ENCODE measurements at places on chromosomes 2 and 18.

- DNase-seq = no peak
These were observed 77.6 kb downstream of the RBMS1 start for GRCh38 chr2:160415991-160416390.

GRCh38 chr2:132757676-132758075, 87.7 kb upstream of the LYPD1 start:
- no peak for DNase-seq

GRCh38 chr2:113886479-113887008, 3.3 kb upstream of the ACTR3 start:
- no peak for DNase-seq

- peak; percentile 41 for DNase-seq
These were observed 10.3 kb upstream of the CXXC1 start for GRCh38 chr18:50297621-50298442.

DNA sequence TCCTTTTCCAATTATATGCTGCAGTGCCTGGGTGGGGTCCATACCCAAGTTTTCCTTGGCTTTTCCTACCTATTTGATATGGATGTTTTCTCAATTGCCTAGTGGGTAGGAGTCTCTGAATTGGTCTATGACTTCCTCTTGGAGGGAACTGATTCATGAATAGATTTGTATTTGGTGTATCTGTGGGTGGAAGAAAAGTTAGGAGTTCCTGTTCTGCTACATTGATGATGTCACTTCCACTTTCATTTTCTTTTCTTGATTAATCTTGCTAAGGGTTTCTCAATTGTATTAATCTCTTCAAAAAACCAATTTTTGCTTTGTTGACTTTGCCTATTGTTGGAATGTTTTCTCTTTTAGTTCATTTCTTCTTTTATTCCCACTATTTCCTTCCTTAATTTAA, 37.4 kb upstream of the SLC9A2 start:
- DNase-seq = no peak

GRCh38 chr2:198710562-198710961, 747.2 kb downstream of the SATB2 start:
- no peak for DNase-seq

DNA sequence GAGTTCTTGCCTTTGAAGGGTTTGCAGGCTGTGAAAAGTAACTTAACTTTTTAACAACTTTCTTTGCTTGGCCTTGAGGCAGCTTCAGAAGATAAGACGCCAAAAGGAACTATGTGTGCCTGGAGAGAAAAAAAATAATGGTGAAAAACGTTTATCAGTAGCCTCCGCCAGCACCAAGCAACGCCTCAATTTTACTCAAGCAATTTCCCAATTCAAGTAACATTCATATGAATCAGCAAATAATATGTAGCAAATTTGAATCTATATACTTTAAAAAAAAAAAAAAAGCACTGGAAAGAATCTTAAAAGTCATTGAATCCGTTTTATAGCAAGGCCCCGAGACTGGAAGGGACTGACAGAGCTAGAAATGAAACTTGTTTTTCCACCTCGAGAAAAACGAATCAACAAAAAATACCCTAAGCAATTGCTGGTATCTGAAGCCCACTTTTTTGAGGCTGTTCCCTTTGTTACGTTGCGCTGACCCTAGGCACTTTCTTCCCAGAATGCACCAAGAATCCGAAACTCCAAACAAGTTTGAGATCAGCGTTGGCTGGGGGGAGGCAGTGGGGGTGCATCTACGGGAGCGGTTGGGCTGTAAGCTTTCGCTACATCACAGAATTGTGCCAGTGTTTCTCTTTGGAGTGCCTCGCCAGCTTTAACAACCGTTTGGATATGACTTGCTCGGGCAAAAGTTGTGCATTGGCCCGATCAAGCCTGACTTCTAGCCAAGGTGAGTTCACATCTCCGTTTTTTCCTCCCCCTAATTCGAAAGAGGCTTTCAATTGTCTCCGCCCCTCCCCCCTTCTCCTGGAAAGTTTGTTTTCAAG, 2.7 kb upstream of the TGIF1 start:
- DNase-seq = no peak

GRCh38 chr2:222180619-222181018, 118.2 kb downstream of the PAX3 start:
- DNase-seq = no peak

DNA sequence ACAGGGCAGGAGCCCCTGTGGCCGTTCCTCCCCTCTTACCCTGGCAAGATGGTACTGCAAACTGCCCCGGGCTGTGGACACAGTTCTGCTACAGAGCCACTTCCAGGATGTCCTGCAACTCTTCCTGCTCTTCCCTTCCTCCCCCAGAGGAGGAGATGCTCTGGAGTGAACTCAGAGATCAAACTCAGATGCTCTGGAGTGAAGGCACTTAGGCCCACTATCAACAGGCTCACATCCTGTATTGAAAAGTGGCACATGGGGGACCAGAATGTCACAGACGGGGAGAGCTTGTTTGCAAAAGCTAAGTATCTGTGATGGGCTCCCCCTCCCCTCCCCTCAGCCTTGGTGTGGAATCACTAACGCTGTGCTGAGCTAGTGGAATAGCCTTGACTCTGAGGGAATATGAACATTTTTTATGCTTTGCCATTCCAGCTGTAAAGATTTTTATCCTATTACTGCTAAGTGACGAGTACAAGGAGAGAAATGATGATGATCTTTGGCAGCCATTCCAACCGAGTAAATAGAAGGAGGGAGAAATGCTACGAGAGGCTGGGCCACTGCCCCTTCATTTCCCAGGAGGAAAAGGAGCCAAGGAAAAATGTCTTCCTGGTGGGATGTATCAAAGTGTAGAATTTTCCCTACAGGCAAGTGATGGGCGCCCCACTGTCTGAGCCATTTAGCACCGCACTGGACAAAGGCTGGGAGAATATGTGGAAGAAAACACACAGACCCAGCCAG, 152.6 kb downstream of the GALNT14 start:
- no peak for DNase-seq

DNA sequence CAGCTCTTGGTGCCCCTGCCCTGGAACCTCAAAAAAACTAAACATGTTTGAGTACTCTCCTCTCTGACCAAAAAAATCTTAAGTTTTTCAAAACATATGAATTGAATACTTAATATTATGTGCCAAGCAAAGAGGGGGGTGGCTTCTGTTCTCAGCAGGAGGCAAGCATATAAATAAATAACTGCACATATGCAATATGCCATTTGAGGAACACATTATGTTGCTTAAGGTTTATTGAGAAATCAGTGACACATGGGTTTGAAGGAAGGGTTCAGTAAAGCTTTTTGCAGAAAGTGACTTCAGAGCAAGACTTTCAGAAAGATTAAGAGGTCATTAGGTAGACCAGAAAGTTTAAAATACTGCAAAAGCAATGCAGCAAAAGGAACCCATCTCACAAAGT, 429.2 kb downstream of the TDRD15 start:
- DNase-seq = no peak

GRCh38 chr2:208545403-208546042, 138.9 kb downstream of the PTH2R start:
- DNase-seq = no peak

DNA sequence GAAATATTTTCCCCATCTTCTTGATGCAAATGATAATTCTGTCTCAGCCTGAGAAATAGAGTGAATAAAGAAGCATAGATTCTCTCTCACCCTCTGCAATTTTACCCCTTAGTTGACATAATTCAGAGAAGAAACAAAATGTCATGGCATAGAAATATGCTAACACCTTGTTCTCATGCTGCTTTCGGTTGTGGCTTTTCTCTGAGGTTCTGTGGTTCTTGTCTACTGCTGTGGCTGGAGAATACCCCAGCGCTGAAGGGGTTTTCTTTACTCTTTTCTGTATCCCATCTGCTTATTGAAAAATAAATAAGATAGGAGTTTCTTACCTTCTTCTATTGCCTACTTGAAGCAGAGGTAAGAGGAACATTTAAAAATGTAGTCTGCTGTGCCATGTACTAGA, 15.4 kb upstream of the RAB27B start:
- no peak for DNase-seq

DNA sequence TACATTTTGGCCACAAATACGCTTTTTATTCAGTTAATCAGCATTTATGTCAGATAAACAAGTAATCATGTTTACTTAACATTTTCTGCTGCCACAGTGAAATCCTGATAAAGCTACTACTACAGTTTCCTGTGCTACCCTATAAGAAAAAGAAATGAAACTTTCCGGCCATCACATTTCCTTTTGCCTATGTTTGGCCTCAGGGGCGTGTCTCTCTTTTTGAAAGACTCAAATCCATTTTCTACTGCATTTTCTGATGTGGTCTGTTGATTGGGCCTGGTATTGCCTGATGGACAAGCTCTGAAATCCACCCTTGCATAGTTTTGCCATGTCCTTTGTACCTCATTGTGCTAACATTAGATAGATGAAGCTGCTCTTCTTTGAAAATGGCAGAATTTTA, 152.6 kb downstream of the AGPS start:
- no peak for DNase-seq

GRCh38 chr2:73963385-73964120, 21.2 kb upstream of the TET3 start:
- no peak for DNase-seq

All from activated naive CD4-positive, alpha-beta T cell (primary cell).